ENCODE measurements at places on chromosomes 5 and 9.
A peak's percentile ranks its signal among the peaks of the same experiment; 100 is the strongest.

DNA sequence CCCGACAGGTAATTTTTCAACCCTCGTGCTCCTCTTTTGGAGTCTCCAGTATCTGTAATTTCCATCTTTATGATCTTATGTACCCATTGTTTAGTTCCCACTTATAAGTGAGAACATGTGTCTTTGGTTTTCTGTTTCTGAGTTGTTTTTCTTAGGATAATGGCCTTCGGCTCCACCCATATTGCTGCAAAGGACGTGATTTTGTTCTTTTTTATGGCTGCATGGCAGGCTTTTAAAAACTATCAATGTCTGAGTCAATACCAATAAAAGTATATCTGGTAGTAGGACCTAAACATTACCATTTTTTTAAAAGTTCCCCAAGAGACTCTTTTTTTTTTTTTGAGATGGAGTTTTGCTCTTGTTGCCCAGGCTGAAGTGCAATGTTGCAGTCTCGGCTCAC is 3.9 kb upstream of the SLC26A2 start:
- DNase-seq, result no peak

DNA sequence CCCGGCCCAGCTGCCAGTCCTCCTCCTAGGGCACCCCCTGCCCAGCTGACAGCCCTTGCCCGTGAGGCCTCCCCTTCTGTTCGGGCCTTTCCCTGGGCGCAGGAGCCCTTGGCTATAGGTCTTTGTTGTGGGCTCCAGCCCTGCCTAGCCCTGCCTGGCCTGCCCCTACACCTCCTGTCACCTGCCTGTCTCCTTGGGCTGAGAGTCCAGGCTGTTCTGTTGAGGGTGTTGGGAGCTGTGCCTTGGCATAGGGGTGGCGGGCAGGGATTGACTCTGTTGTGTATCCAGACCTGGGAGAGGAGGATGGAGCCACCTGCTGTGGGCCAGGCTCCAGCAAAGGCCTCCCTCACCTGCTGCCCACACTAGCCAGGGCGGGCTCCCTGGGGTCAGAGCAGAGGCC is 11.6 kb downstream of the FCN2 start:
- DNase-seq, result no peak

DNA sequence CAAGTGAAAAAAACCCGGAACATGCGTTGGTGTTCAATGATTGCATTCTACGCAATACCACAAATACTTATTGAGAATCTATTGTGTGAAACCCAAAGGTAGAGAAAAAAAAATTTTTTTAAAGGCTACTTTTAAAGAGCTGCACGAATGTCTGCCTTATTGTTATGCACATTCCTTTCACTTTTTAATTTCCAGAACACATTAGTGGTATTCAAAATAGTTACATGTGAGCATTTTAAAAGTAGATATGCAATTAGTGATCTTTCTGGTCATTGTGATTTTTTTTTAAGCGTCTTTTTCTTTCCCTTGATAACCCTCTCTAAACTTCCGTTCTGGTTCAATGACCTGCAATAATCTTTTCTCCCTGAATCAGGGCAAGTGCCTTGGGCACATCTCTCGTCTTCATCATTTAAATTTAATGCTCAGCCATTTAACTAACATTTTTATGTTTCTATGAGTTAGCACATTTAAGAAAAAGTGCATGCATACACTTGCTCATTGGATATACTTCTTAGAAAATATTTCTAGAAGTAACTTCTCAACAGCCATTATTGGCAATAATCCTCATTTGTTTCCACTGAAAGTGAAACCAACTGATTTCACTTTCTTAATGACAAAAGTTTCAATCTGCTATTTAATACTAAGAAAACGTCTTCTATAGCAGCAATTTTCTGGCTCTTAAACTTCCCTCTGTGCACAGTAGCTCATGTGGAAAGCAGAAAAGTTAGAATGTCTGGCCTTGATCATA is 80.3 kb downstream of the CDH6 start:
- DNase-seq, result no peak

DNA sequence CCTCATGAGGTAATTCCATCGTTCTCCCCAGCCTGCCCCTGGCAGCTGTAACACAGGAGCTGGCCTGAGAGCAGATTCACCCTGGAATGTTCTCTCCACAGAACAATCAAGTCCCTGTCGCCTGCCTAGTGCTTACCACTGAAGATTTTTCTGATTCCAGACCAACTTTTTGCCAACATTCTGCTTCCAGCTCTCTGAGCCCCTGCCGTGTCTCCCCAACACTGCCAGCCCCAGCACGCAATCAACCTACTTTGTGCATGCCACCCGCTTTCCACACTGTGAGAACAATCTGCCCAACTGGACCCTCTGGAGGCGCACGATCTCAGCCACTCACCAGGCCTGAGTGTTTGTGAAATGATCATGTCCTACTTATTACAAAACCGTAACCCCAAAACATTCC is 62.6 kb downstream of the PSMB7 start:
- DNase-seq, result no peak

GRCh38 chr9:92962303-92962649 is 15.0 kb downstream of the FGD3 start:
- no peak for DNase-seq

- DNase-seq, result peak; percentile 5
Measured at GRCh38 chr5:20360263-20360662, 372.3 kb upstream of the CDH18 start.

- DNase-seq, result peak; percentile 27
Measured at GRCh38 chr5:131264451-131265099, 722 bp downstream of the CDC42SE2 start.

- DNase-seq, result no peak
Measured at GRCh38 chr5:123439709-123440108, 16.5 kb upstream of the CEP120 start.

DNA sequence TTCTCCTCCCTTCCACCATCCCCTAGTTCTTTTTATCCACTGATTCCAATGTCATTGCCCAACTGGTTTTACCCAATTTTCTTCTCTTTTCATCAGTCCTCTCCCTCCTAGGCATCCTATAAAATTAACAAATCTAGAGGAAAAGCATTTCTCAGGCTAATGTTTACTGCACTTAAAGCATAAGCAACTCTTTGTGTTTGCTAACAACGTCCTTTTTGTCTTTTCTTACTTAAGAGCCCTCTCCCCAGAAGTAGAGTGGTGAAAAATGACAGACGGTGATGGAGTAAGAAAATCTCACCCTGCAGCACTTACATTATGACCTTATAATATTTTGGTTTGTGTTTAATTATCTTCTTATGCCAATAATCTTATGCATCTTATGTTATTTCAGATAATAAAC is 1.6 kb upstream of the SPATA9 start:
- DNase-seq, result no peak

GRCh38 chr9:127053057-127053821 is 69.2 kb downstream of the ANGPTL2 start:
- no peak for DNase-seq

- DNase-seq, result peak; percentile 69
Measured at GRCh38 chr9:17462869-17463464, 115.9 kb upstream of the SH3GL2 start.

GRCh38 chr9:116693233-116693731 is 6.2 kb downstream of the TRIM32 start:
- DNase-seq, result no peak

DNA sequence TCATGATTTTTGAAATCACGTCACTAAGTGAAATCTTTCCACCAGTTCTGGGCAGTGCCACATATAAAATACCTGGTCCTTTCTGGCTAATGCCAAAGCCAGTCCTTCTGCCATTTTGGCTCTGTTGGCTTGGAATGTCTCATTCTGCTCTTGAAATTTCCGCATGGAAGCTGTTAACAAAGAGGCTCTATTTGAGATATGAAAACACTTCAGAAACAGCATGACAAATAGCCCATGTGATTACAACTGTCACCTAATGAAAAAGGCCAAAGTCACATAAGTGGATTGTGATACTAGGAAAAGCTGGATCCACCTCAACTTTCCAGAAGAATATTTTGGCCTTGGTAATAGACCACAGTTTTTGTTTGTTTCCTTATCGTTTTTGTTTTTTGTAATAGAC is 12.8 kb downstream of the GOLGA1 start:
- no peak for DNase-seq

- no peak for DNase-seq
Measured at GRCh38 chr9:133998915-133999595, 6.9 kb upstream of the VAV2 start.

DNA sequence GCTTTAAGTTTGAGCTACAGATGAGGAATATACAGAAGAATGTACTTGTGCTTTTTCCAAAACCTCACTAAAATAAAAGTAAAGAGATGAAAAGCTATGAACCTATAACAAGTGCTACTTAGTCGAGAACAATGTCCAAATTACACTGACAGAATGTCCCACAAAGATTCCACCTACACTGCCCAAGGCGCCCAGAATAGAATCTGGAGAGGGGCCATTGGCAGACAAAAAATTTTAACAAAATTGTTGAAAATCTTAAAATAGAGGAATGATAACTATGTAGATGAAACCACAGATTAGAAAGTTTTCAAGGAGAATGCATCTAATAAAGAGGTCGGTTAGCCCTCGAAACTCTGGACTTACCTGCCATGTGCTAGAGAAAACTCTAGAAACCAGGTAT is 235.3 kb downstream of the CETN3 start:
- no peak for DNase-seq

DNA sequence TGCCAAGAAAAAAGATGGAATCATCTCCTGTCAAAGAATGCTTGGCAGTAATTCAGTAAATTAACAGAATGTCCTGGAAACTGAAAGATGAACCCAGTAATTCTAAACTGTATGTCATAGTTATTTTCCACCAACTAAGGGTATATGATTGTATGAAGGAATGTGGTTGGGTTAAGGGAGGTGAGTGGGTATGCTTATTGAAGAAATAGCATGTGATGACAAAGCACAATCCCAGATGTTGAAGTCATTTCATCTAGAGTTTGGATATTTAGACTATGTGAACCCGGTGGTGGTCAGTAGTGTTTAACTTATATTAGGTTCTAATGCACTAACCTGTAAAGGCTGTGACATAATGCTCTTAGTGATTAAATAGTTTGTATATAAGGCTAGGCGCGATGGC is 87.3 kb downstream of the CDKN2A start:
- no peak for DNase-seq

GRCh38 chr9:93319992-93320500 is 131.4 kb upstream of the FAM120A start:
- peak; percentile 50 for DNase-seq

- no peak for DNase-seq
Measured at GRCh38 chr9:35937227-35937626, 20.7 kb downstream of the OR2S2 start.

- DNase-seq, result peak; percentile 83
Measured at GRCh38 chr5:14263699-14264098, 120.6 kb downstream of the TRIO start.

DNA sequence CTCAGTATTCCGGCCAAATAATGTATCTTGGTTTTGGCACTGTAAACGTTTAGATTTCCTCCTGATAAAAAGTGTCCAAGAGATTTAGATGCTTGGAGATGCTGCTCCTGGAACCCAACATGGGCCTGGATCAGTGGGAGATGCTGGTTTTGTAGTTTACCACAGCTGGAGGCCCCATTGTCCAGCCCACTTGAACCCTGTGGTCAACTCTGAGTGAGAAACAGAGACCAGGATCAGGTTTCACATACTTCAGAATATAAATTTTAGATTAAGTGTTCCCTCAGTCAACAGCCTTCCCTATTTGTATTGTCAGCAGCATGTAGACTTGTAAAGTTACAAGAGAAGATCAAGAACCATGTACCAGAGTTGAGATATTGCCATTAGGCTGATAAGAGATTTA is 144.7 kb upstream of the C9orf72 start:
- no peak for DNase-seq

GRCh38 chr5:32935283-32935682 is 224.2 kb downstream of the NPR3 start:
- DNase-seq, result no peak

DNA sequence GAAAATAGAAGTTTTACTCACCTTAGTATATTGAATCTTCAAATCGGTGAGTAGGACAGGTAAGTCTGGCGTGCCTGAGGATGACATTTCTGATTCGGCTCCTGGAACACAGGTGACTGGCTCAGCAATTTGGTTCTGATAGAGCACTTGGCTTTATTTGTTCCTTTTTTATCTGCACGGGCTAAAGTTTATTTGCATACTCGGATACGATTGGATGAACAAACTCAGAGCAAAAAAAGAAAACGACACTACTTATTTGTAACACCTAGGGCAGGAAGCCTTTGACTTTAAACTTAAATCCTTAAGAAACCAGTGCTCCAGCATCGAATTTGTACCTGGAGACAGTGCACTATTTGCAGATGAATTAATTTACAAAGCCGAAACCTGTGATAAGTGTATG is at the start of gene ALDH1A1:
ALDH1A1 (minus strand) TSS at position 140 of the 400 bp plus-strand sequence; CDS start at position 87, 53 bp downstream.
- peak; percentile 62 for DNase-seq

- DNase-seq, result no peak
Measured at GRCh38 chr9:74551266-74551665, 54.1 kb downstream of the RORB start.

- no peak for DNase-seq
Measured at GRCh38 chr5:138458856-138459255, 6.4 kb upstream of the EGR1 start.

- peak; percentile 44 for DNase-seq
Measured at GRCh38 chr9:137255448-137256114, 454 bp downstream of the NELFB start.

DNA sequence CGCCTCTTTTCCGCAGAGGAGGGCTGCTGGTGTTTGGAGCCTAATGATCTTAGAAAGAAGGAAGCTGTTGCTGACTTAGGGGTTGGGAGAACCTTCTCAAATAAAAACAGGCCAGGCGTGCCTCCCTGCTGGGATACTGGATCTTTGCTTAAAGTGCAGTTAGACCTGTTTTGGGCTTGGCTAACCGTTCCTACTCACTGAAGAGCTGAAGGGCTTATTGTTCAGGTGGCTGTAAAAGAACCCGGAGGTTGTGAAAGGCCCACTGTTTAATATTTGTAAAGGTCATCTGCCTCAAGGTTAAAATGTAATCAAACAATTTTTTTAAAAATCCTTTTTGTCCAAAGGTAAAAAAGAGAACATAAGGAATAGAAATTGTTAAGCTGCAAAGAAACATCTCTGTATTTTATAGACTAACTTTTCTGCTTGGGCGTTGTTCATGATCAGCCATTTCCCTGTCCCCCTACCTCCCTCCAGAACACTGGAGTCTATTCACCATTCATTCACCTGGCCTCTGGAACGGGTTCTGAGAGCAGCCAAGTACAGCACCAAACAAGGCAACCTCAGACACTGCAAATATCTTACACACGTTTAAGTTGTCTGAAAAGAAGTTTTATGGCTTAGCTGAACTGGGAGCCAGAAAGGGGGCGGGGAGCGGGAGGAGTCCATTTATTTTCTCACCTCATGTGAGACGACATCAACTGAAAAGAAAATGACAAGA is 18.6 kb upstream of the MTMR12 start:
- DNase-seq, result no peak

DNA sequence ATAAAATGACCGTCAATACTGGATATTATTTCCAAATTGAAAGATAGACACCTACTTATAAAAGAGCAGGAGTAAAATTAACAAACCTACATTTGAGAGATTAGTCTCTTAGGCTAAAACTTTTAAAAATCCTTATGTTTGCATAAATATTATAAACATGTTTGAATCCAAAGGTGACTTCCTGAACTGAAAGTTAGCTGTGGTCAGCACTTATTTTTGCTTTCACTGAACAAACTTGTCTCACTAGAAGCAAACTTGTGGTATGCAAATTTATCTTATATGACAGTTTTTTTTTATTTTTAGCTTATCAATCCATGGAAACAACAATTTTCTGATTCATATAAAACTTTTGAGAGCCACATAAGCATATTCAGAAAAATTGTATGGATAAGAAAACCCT is 502.6 kb upstream of the COX7C start:
- DNase-seq, result no peak

- no peak for DNase-seq
Measured at GRCh38 chr5:136205941-136206340, 13.0 kb upstream of the SMIM32 start.

Data from NCI-H1105 treated with DMSO at 0.1 percent for 48 hours (cell line).